Hematopoietic multipotent progenitor cell treated with erythropoietin and hydrocortisone succinate and interleukin-3 and kit ligand, for 15 days (in vitro differentiated cells): ENCODE measurements at places on chromosomes 6 and 20.

GRCh38 chr20:53291548-53291947, 302.1 kb downstream of the ZNF217 start:
- DNase-seq, result no peak

DNA sequence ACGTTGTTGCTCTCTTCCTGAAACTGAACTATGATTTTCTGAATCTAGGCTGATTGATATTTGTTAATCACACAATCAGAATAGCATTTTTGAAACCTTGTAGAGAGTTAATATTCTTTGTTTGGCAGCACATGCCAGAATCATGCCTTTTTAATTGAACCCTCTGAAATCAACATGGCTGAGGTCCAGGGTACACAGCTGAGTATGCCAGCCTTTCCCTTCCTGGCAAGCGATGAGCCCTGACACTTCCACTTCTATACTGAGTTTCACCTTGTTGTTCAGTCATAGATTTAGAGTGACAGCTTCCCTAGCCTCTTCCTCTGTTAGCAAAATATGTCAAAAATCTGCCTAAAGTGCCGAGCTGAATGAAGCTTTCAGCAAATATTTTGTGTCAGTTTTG, 6.8 kb downstream of the HDDC2 start:
- no peak for DNase-seq

DNA sequence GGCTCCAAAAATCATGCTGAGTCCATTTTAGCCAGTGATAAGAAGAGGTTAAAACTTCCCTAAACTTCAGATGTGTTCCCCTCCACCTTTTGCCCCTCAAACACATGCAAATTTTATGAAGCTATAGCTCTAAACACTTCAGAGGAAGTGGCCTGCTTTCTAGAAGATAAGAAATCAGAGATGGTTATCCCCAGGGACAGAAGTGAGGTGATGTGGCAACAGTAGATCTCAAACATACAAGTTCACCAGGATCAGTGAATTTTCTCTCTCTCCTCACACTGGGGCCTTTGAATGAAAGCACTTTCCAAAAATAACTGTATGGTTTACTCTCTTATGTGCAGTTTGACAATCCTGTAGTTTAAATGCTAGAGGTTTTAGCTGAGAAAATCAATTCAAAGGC, 332.0 kb downstream of the BTBD9 start:
- no peak for DNase-seq

- no peak for DNase-seq
Observed at GRCh38 chr6:11685481-11686093, 93.0 kb downstream of the ADTRP start.

DNA sequence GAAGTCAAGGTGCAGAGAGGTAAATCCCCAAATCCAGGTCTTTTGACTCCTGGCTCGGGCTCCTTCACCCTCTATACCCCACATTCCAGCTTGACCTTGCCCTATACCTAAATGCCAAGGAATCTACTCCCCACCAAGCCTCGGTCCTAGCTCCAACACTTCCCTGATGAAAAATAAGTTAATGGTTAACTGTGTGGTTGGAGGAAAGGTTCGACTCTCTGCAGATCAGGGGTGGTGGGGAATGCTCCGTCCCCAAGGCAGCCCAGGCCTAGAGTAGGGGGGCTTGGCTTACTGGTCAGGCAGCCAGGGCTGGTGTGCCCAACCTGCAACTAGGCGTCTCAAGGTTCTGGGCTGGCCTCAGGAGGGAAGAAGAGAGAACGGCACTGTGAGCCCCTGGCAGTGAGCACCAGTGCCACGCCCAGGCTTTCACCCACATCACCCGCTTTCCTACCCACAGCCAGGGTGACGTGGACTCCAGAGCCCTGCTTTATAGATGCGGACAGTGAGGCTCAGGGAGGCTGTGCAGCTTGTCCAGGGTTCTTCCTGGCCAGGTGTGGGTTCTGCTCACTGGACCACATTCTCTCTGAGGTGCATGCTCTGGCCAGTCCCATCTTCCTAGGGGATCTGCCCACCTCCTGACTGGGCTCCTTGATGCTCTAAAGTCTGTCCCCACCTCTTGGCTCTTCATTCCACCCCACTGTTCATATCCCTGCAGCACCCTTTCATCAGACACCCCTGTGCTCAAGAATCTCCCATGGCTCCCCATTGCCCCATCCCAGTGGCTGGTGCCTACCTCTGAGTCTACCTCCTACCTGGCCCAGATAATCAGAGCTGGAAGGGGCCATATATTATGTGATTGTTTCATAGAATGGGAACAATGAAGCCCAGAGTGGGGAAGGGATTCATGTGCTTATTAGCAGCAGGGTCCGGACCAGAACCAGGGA, 8.2 kb downstream of the SPDEF start:
- no peak for DNase-seq

DNA sequence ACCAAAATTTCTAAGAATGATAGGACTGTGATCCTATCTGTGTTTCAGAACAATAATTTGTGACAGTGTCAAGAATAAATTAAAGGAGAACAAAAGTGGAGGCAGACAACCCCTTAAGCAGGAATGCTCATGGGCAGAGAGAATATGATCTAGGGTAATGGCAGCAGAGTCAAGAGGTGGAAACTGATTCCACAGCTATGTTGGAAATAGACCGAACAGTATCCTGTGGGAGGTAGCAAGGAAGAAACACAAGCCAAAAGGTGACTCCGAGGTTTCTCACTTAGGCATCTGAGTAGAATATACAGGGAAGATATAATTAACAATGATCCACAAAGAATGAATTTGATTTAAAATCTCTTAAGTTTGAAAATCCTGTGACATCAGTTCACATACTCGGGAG, 100.5 kb downstream of the NRSN1 start:
- no peak for DNase-seq

DNA sequence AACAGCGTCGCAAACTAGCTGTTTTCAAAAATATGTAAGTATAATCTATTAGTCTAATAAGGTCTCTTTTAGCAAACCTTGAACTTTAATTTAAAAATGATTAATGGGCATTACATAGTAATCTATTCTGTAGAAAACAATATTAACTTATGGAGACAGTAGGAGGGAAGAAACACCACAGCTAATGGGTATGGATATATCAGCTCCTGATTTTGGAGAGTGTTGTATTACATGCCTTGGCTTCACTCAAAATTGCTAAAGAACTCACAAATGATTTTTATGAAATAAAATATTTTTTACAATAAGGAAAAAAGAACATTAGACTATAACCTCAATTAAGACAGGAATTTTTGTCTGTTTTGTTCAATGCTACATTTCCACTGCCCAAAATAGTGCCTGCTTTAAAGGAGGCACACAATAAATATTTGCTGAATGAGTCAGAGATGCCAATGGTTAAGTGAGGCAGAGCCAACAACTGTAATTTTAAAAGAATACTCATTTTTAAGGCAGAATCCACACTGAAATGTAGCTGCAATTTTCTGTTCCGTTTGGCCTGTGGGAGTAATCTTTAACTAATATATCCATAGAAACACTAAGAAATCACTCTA, 15.7 kb downstream of the ATG5 start:
- no peak for DNase-seq

DNA sequence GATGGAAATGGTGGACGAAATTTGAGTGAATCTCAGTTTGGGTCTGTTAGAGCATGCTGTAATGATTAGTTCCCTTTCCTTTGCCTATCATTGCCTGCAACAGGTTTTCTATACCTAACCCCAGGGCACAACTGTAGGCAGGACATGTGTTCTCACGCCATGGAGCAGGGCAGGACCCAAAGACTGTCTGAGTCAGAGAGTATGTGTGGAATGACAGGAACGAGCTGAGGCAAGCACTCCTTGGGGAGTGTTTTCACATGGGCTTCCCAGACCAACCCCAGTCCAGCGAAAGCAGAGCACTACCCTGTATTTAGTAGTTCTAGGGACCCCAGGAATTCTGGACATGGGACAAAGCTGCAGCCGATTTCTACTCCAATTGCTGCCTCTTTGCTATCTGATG, 234.2 kb downstream of the HACE1 start:
- no peak for DNase-seq

DNA sequence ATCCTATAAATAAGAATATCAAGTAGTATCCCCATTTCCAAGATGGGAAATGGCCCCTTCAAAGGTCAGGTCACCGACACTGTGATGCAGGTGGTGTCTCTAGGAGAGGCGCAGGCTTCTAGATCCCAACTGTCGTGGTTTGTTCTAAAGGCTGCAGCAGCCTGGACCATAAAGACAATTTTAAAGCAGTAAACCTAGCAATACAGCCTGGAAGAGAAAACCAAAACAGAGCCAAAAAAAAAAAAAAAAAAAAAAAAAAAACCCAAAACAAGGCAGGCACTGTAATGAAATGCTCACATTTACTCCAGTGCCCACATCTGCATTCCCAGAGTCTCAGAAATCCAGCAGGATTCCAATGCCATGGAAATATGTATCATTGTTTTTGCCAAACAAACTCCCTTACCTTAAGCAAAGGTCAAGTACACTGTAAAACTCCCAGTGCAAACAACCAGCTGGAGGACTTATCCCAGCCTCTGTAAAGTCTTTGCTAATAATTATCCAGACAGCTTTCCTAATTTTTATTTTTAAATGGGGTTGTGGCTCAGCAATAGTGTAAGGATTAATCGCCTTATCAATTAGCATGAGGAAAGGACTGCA, 98.2 kb downstream of the PSMG4 start:
- no peak for DNase-seq

GRCh38 chr6:4943716-4944115, 60.1 kb downstream of the RPP40 start:
- DNase-seq, result no peak

DNA sequence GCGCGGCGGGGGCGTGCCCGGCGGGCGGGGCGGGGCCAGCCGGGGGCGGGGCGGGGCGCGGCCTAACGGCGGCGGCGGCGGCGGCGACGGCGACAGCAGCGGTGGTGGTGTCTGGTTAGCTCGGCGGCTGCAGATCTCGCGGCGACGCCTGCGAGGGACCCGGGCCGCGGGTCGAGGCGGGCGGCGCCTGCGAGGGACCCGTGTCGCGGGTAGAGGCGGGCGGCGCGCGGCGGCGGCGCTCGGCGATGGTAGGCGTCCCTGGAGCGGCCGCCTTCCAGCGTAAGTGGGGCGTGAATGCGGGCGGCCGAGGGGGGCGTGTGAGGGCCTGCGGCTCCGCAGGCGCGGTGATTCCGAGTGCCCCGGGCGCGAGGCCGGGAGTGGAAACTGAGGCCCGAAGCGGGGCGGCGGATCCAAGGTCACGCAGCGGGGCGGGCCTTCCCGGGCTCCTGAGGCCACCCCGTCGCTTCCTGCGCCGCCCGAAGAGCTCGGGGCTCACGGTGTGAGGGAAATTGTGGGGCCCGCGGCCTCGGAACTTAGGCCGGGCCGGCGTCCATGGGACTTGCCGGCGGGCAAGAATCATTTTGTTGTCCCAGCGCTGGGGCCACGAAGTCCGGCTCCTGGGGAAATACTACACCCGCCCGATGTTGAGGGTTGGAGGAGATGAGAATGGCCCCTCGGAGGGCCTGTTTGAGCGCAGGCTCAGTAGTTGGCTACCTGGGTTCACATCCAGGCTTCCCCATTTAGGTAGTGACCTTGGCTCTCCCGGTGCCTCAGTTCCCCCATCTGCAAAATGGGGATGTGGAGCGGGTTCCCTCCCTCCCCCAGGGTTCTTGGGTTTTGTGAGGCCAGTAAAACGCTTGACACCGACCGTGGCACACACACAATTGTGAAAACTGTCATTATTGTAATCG, at the start of gene CBFA2T2:
Gene CBFA2T2 (plus strand): TSS at position 74 of the 911 bp plus-strand sequence. CDS start 172 bp downstream, at position 246.
- no peak for DNase-seq

DNA sequence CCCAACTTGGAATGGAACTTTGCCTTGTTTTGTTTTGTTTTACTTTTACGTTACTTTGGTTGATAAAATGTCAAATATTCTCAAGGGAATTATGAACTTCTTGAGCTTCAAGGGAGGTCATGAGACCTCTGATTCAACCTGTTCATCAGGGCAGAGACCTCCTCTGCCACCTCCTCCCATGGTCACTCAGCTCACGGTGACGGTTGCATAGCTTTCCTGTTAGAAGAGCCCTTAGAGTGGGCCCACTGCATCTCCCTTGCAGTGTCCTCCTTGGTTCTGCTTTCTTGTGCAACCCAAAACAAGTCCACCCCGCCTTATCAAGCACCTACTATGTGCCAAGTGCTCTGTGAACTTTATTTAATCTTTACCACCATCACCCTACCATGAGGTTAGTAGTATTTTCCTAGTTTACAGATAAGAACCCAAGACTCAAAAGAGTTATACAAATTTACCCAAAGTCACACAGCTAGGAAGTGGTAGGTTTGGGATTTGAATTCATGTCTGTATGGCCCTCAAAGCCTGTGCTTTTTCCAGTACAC, 15.5 kb downstream of the TM9SF4 start:
- DNase-seq, result no peak

- DNase-seq, result peak; percentile 22
Observed at GRCh38 chr20:17648791-17649730, 33.0 kb downstream of the RRBP1 start.

GRCh38 chr20:19609642-19610223, 148.3 kb upstream of the RIN2 start:
- DNase-seq, result no peak

- no peak for DNase-seq
Observed at GRCh38 chr6:51805517-51805916, 281.9 kb downstream of the PKHD1 start.

DNA sequence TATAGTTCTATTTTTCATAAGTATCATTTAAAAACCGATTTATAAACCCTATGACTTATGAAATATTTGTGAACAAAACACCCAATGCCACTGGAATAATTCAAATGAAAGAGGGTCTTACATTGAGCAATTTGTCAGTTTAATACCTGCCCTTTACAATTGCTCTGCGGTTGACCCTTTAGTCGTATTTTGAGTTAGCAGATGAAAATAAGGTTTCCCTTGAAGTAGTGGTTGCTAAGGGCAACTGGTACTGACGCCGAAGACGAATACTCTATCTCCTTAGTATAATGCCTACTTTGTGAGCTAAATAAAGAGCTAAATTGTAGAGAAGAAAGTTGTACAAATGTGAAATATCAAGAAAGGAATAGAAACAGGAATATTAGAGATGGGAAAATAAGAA, 69.4 kb downstream of the KCNQ5 start:
- DNase-seq, result no peak

DNA sequence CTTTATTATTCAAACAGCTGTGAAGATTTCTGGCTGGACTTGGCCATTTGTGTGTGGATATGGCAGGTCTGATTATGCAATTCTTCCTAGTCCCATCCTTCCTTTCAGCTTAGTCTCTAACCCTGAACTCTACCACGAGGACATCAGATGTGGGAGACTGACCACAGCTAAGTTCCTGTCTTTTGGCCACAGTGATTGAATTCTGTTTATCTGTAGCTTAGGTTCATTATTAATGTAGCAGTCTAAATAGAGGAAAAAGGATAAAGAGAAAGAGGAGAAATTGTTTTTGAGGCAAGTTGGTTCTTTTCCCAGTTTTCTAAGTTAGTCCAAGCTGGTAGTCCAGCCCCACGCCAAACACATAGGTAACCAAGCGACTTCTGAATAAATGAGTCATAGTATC, 598.9 kb downstream of the RFPL4B start:
- no peak for DNase-seq

DNA sequence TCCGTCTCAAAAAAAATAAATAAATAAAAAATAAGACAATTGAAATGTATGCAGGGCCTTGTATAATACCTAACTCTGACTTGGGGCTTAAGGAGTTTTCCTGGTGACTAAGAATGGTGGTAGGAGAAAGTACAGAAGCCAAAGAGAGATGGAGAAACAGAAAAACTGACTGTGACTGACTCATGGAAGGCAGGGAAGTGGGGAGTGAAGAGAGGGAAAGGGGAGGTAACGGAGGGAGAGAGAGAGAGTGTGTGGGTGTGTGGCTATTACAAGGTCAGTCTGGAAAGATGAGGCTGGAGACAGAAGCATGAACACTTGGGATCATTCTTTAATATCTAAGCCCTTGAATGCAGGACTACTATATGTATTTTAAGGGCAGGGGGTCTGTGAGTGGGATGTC, 38.5 kb downstream of the SNRNP48 start:
- no peak for DNase-seq
